ENCODE measurements at places on chromosomes 6 and 20.

DNA sequence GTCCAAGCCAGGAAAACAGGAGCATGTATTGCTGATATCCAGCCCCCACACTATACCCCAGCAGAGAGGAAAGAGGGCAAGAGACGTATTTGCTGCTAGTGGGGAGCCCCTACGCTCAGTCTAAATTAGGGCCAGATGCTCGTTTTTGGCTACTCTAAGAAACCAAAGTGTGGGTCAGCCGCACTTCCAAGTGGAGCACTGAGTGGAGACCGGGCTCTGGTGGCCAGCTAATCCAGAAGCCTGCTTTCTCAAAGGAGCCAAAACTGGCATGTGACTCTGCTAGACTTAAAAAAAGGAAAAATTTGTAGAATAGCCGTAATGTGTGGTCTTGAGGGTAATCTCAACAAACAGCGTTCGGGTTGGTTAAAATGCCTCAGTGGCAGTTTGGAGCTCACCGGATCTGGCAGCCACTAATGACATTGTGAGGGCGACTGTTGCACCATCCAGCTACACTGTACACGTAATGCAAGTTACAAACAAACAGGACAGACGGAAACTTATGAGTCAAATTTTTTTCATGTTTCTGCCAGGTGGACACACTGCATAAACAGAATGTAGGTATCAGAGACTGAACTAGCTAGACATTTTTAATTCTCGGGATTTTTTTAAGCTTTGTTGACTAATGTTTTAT is 230.9 kb downstream of the FOXC1 start:
- no peak for DNase-seq

- no peak for DNase-seq
These were observed 192.0 kb downstream of the ALDH8A1 start for GRCh38 chr6:134757911-134758361.

DNA sequence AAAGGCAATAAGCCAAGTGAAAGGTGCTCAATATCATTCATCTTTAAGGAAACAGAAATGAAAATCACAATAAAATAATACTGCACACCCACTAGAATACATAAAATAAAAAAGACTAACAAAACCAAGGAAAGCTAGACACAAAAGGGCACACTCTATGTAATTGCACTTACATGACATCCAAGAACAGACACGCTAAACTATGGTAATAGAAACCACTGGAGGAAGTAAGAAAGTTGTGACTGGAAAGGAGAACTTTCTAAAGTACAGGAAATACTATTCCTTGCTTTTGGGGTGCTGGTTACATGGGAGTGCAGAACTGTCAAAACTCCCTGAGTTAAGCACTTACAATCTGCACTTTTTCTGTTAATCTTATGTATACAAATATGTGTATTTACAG is 253.7 kb upstream of the RUNX2 start:
- DNase-seq, result no peak

DNA sequence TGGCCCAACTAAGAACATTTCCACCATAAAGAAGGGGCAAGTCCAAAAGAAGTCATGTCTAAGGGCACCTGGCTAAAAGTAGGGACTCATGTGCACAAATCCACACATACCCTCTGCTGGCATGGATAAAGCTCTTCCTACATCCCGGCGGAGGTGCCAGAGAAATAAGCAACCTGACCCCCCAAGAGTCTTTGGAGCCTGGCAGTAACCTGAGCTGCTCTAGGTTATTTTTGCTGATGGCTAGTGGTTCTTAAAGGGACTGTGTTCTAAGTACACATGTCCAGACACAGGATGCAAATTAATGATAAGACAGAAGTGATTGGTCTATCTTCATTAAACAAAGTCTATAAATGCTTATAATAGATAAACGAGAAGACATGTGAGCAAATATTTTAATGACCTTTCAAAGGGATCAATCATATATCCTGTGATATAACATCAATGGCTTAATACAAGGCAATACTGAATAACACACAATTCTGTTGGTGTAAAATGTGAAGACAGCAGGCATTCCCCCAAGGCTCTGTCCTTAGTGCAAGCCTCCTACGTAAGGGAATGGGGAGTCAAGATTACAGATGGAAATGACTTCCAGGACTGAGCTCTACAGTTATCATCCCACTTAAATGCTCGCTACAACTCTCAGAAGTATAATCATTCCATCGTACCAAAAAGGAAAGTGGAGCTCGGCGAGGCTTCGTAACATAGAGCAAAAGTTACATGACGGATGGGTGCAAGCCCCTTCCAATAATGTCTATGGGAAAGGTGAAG is 52.5 kb downstream of the HIVEP2 start:
- DNase-seq, result no peak

GRCh38 chr6:91719414-91719813 is 1132.5 kb upstream of the MAP3K7 start:
- DNase-seq, result no peak

GRCh38 chr20:53611449-53611894 is 17.8 kb upstream of the ZNF217 start:
- peak; percentile 25 for DNase-seq

DNA sequence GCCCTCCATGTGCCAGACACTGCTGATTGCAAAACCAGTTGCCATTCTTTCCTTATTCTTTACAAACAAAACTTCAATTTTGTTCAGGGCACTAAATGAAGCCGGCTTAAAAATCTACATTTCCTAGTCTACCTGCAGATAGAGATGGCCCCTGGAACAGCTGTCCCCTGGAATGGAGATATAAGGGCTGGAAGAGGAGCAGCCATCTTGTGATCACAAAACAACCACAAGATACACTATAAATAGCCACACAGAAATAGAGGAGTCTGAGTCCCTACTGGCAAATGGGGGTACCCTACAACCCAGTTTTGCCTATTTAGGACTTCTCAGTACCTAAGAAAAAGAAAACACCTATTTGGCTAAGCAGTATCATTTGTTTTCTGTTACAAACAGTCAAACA is 115.9 kb upstream of the BEND6 start:
- DNase-seq, result no peak

DNA sequence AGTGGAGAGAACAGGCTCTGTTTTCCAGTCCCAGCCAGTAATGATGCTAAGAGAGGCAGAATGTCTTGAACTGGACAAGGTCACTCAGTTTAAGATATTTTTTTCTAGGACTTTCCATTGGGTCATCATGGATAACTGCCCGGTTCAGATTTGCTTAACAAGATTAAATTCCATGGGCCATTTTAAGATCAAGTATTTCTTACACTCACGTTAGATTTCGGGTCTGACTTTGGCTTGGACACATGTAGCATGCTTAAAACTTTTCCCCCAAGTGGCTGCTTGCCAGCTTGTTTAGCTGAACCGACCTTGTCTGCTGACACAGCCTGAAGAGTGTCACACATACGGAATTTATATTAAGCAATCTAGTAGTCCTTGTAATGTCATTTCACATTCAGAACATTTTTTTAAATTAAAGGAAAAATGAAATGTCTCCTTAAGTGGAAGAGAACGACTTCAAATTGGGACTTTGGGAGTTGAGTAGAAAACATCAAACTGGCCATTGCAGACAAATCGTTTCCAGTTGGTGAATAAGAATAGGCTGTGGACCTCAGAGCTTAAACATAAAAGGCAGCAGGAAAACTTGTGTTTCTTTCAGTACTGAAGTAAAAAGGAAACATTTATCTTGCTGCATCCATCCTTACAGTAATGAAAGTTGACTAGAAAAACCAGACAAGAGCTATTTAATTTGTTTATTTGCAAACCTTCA is 29.0 kb downstream of the ARMC2 start:
- DNase-seq, result peak; percentile 82

- DNase-seq, result no peak
These were observed 27.1 kb downstream of the PPP1R3G start for GRCh38 chr6:5112066-5112799.

DNA sequence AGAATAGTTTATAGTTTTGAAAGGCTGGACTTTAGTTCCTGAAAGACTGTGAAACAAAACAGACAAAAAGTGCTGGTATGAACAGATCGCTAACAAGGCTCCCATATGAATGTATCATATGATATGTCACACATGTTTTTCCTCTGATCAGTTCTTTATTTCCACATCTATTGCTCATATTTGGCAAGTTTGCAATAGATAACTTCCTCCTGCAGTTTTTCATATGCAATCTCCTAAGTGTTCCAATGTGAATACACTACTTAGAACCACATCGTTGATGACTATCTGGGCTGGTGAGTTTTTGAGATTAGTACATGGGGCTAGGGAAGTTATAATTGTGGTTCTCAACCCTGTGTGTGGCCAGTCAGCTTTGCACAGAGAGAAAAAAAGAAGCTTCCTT is 23.1 kb downstream of the CRYBG1 start:
- DNase-seq, result no peak

DNA sequence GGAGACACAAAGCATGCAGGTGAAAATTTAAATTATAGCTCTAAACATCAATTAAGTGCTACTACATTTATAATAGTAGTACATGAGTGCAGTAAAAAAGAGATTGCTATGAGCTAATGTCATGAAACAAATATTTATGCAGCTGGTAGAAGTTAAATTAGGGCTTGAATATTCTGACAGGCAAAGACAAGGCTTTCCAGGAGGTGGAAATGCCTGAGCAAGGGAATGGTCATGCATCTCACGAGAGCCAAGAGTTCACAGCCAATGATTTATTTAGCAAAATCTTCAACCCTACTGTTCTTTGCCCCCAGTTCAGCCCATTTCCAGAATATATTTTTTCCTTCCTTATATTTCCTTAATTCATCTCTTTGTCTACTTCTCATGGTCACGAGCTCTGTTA is 128.9 kb downstream of the HIVEP2 start:
- DNase-seq, result no peak

GRCh38 chr20:19628570-19629134 is 129.4 kb upstream of the RIN2 start:
- peak; percentile 27 for DNase-seq

DNA sequence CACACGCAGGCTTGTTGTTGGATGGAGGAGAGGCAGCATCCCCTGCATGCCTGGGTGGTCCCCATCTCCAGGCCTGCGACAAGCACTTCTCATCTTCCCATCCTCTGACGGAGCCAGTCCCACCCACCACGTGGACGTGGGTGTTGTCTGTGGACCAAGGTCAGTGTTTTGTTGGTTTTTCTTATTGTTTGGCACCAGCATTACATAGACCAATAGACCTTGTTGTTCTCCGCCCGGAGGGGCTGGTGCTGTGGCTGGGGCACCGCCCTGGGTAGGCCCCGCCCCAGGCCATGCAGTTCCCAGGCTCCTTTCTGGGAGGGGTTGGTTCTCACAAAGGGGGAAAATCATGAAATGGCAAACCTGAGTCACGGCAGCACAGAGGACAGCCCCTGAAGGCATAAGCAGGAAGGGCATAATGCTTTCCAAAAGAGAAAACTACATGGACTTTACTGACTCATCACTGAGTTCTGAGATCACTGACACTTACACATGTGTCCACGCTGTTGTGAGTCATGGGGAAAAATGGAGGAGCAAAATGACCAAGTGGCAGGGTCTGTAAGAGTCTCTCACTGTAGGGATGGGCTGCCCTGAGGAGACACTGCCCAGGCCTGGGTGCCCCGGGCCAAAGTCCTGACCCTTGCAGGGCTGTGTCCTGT is 90.8 kb downstream of the THBS2 start:
- DNase-seq, result no peak

- no peak for DNase-seq
These were observed 36.0 kb downstream of the REV3L start for GRCh38 chr6:111447051-111447450.

DNA sequence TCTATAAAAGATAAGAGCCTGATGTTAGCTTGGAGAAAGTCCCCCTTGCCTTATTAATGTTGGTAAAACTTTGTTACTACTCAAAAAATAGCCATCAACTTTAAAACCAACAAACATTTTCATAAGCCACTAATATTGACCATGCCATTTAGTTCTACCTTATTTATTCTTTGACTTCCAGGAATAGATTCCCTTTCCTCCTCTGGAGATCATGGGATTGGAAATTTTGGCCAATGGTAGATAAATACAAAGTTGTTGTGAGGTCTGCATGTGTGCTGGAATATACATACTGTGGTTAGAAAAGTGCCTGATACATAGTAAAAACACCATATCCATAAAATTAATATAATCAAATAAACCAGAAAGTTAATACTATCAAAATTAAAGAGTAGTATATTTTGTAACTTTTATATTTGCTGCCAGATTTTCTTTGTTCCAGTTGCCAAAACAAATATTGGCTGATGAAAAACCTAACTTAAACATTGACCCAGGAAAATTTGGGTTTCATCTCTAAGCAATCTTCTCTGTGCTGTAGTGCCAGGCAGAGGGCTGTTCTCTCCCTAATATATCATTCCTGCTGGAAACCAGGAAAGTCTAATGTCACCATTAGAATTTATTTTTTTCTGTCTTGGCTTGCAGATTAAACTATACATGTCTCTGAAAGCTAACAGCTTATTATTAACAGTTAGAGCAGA is 169.1 kb downstream of the NKAIN2 start:
- DNase-seq, result no peak

GRCh38 chr6:51962354-51962753 is 125.1 kb downstream of the PKHD1 start:
- no peak for DNase-seq

GRCh38 chr6:130965656-130966055 is 97.4 kb downstream of the EPB41L2 start:
- no peak for DNase-seq

GRCh38 chr6:54481091-54481490 is 172.8 kb downstream of the TINAG start:
- DNase-seq, result no peak

- DNase-seq, result no peak
These were observed 20.3 kb upstream of the ZFAND3 start for GRCh38 chr6:37799263-37799644.

- DNase-seq, result no peak
These were observed 41.8 kb downstream of the OLIG3 start for GRCh38 chr6:137452333-137452894.

DNA sequence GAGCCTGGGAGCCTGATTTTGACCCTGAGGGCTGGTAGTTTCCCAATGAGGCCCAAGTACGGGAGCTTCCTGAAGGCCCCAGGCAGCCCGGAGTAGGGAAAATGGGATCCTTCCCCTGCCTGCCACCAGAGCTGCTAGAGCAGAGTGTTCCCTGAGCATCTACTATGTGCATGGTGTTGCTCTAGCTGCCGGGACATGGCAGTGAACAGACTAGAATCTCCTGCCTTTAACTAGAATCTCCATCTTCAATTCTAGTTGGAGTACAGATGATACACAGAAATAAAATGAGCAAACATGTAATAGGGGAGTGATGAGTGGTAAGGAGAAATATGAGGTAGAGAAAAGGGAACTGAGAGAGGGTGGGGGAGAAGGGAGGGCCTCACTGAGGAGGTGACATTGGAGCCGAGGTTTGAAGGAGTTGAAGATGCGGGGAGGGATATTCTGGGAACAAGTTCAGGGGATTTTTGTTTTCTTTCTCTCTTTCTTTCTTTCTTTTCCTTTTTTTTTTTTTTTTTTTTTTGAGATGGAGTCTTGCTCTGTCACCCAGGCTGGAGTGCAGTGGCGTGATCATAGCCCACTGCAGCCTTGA is 18.5 kb downstream of the VSTM2L start:
- no peak for DNase-seq

DNA sequence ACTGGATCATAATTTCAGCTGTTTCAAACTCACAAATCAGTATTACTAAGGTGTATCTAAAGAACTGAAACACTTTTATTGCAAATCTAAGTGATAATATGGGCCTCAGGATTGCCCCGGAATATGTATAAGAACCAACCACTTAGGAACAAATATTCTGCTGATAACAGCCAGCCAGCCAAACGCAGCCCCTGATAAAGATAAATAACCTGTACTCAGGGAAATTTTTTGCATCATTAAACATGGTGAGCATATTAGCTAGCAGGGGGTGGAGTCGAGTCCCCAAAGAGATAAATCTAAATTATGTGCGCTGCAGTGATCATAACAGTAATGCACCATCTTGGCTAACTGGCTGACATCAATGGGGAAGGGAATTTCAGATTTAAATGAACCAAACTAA is 410.2 kb upstream of the MAP3K7 start:
- DNase-seq, result no peak

- no peak for DNase-seq
These were observed at the start of gene TNNC2 for GRCh38 chr20:45827030-45827652. Gene TNNC2 (minus strand): TSS chr20:45827312. CDS start chr20:45827248, 64 bp downstream.

Data from heart left ventricle (tissue), 16 donors.